ENCODE measurements at places on chromosomes 6 and 20.
A peak's percentile ranks its signal among the peaks of the same experiment; 100 is the strongest.

DNA sequence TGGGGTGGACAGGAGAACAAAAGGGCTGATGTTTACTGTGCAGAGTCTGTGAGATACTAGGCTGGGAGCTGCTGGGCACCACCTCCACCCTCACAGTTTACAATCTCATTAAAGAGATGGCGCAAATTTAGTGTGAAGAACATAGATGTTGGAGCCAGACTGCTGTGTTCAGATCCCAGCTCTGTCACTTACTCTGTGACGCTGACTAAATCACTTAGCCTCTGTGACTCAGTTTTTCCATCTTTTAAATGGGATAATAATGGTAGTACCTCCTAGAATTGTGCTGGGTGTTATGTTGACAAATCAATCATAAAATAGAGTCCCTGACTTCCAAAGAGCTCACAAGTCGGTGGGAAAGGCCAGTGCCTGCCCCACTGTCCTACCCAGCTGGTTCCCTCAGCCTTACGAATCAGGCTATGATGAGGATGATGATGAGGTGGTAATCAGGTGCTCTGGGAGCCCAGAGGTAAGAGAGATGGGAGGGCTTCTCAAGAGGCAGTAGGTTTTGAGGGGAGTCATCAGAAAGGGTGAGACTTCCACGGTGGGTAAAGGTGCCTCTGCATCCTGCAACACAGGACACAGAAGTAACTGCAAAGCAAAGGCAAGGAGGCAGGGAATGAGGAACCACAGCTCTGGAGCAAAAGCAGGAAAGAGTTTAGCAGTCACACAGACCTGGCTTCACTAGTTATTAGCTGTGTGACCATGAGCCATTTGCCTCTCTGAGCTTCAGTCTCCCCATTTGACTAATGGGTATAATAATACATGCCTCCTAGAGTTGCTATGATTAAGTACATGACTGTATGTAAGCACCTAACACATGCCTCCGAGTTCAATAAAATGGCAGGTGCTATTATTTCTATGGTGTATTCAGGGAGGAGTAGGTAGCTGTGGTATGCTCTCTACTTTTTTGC is 8.9 kb downstream of the FYN start:
- ATAC-seq = no peak

DNA sequence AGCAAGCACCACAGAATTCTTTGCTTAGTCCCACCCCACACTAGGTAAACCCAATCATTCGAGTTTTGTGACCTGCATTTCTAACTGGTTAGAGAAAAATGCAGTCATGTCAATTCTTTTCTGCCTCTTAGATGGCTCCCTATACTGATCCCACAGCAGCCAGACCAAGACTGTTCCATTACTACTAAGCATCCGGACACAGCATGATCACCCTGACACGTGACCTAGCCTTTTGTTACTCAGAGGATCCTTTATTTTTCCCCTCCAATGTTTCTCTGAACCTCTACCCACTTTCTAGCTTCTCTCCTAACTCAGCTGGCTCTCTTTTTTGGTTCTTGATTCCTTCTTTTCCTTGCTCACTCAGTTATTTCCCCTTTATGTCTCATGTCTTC is 87.9 kb downstream of the PDE10A start:
- no peak for ATAC-seq

DNA sequence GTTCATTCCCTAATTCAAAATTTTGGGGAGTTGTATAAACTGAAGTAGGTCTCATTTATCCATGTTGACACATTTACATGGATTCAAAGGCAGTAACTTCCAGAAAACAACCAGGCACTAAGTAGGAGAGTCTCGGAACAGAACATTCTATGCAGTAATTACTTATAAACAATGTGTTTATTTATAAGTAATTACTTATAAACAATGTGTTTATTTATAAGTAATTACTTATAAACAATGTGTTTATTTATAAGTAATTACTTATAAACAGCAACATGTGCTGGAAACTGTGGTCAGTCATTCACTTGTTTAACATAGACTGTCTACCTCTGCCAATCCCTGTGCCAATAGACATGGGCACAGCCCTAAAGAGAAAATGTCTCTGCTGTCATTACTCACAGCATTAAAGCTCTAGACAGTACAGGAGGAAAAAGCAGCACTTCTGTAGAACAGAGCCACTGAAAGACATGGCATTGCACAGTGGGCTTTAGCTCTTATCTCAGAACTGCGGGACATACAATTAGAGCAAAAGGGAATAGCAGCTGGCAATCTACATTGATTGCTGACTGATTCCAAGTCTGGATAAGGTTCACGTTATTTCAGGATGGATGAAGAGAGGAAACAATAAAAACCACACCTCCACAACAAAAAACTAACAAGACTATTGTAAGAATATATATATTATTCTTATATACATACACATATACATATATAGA is 188.2 kb downstream of the WDR27 start:
- no peak for ATAC-seq

DNA sequence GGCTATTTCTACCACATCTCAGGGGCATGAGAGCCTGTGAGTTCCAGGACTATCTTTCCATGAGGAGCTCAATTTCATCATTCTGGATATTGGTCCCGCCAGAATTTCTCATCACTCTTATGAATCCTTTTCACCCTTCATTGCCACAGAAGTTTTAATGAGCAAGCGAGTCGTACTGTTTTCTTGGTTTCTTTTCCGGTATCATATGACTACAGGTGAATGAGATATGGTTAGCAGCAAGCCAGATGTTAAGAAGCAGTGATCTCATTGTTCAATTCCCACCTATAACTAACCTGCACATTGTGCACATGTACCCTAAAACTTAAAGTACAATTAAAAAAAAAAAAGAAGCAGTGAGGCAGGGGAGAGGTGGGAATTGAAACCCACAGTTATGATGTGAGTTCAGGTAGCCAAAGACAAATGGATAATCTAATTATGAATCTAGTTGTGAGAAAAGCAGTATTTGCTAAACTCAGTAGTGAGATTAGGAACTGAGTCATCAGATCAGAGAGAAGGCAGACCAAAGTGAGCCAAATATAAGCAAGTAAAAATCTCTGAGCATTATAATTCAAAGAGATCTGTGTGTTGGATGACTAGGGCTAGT is 78.0 kb upstream of the ELOVL5 start:
- peak; percentile 76 for ATAC-seq

DNA sequence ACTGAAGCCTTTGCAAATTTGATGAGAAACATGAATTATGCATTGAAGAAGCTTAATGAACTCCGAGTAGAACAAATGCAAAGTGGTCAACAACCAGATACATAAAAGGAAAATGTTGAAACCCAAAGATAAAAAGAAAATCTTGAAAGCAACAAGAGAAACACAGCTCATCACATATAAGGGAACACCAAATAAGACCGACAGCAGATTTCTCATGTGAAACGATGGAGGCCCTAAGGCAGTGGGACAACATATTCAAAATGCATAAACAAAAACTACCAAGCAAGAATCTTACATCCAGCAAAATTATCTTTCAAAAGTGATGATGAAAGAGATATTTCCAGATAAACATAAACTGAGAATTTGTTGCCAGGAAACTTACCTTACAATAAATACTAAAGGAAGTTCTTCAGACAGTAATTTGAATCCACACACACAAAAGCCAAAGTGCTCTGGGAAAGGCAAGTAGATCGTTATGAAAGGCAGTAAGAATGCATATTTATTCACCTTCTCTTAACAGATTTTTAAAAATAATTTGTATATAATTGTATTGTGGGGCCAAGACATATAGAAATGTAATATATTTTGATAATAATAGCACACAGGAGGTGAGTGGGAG is 22.5 kb downstream of the SLC52A3 start:
- no peak for ATAC-seq

DNA sequence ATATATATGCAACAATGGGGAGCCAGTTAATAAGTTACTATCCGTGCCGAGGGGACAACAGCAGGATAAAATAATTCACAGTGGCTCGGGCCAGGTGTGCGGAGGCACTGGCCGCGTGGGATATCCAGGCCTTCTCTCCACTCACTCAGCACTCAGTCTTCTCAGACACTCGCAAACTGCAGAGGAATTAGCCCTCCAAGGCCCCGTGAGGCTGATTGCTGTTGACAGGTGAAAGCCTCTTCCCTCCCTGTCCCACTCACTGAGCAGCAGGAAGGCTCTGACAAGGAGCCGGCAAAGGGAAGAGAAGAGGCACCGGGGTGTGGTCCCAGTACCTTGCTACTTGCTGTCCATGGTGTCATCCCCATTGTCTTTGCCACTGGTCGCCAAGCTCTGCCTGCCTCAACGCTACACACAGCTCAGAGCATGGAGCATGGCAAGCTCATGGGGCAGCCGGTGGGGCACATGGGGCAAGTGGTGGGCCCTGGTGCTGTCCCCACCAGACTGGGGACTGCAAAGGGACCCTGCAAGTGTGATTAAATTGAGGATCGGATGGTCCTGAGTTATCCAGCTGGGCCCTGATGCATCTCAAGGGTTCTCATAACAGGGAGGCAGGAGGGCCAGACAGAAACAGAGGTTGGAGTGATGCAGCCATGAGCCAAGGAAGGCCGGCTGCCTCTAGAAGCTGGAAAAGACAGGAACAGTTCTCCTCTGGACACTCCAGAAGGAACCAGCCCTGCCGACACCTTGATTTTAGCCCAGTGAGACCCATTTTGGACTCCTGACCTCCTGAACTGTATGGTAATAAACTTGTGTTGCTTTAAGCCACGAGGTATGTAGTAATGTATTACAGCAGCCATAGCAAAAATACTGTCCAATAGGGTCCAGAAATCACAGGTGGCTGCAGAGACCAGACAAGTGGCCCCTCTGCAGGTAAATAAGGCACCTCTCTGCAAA is 119.7 kb downstream of the PSMB1 start:
- no peak for ATAC-seq

DNA sequence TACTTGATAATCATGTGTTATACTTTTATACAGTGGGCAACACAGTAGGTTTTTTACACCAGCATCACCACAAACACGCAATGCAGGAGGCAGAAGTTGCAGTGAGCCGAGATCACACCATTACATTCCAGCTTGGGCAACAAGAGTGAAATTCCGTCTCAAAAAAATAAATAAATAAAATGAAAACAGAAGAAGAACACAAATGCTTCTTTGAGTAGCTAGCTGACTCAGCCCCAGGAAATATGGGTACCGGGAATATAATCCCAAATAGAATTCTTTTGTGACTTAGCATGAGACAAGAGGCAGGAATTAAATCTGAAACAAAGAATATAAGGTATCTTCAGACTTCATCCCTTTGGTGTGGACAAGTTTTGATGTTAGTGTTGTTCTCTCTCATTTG is 164.2 kb upstream of the ATXN1 start:
- no peak for ATAC-seq

GRCh38 chr6:117494694-117495318 is 12.3 kb downstream of the DCBLD1 start:
- ATAC-seq = no peak

DNA sequence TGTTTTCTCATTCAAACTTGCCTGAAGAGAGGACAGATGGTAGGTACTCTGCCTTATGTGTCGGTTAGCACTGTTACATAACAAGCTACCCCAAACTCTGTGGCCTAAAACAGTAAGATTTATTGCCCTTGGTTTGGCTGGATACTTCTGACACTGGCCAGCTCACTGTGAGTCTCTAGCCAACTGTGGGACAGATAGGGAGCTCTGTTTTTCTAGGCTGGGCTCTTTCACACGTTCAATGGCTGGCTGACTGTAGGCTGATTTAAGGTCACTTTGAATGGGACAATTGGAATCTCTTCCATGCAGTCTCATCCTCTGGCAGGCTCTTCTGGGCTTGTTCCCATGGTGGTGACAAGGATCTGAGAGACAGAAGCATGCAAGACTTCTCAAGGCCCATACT is 39.4 kb upstream of the JAG1 start:
- no peak for ATAC-seq

DNA sequence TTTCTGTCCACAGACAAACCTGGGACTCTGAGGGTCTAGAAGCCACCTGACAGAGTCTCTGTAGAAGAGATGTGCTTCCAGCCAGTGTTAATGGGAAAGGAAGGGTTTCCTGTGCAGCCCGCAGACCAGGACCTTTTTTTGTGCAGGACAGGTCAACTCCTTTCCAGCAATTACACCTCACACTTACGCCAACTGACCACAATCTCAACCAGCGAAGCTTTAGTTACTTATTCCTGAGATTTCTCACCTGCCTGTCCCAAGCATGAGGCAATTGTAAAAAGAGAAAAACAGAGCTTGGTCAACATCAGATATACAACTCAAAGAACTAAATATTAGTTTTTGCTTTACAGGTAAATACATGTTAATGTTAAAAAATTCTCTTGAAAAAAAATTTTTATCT is 393.8 kb upstream of the ID4 start:
- no peak for ATAC-seq

- ATAC-seq = no peak
These were observed 195.1 kb upstream of the SUPT3H start for GRCh38 chr6:45572833-45573232.

- peak; percentile 72 for ATAC-seq
These were observed 119.1 kb downstream of the DHX35 start for GRCh38 chr20:39081255-39081654.

DNA sequence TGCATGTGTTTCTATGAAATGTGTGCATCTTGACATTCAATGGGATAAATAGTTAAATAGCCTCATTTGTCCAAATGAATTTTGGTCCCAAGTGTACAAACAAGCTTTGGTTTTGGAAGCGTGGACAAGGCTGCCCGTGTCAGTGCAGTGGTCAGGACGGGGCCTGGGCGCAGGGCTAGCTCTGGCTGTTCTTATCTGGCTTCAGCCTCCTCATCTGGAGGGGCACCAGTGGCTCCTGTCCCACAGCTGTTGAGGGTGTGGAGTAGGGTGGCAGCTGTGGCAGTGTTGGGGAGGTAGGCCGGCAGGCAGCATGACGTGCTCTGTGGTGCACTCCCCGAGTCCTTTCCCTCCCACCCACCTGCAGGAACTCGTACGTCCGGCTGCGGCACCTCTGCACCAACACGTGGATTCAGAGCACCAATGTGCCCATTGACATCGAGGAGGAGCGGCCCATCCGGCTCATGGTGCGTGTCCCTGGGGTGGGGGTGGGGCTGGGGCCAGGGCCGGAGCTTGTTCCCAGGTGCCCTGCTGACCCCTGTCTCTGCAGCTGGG is 43.5 kb downstream of the ITPR3 start:
- no peak for ATAC-seq

- peak; percentile 82 for ATAC-seq
These were observed 21.9 kb downstream of the ECT2L start for GRCh38 chr6:138817799-138818198.

- ATAC-seq = no peak
These were observed 64.8 kb downstream of the SYNJ2 start for GRCh38 chr6:158046201-158047126.

DNA sequence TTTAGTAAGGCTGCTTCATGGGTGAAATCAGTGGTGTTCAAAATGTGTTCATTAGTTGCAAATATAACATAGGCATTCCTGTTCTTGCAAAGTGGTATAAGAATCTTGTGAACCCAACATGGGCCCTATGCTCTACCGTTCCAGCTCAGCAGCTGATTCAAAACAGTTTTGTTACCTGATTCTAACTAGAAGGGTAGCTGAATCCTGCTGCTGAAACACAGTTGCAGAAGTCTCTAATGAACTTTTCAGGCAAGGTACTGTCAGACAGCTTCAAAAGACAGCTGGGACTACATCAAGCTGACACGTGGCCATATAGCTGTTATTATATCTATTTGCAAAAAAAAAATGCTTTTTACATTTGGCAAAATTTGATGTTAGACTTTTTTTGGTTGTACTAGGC is 22.7 kb downstream of the THEMIS start:
- ATAC-seq = no peak

All from stimulated activated memory B cell treated with anti-CD40 and anti-IgM and Interleukin-4, amounts not matched to agents 10 μg/mL and 1 μg/mL and 100 μg/mL, for 72 hours (primary cell).